Urinary bladder (tissue), 4 donors: ENCODE measurements at places on chromosomes 16 and 17.

DNA sequence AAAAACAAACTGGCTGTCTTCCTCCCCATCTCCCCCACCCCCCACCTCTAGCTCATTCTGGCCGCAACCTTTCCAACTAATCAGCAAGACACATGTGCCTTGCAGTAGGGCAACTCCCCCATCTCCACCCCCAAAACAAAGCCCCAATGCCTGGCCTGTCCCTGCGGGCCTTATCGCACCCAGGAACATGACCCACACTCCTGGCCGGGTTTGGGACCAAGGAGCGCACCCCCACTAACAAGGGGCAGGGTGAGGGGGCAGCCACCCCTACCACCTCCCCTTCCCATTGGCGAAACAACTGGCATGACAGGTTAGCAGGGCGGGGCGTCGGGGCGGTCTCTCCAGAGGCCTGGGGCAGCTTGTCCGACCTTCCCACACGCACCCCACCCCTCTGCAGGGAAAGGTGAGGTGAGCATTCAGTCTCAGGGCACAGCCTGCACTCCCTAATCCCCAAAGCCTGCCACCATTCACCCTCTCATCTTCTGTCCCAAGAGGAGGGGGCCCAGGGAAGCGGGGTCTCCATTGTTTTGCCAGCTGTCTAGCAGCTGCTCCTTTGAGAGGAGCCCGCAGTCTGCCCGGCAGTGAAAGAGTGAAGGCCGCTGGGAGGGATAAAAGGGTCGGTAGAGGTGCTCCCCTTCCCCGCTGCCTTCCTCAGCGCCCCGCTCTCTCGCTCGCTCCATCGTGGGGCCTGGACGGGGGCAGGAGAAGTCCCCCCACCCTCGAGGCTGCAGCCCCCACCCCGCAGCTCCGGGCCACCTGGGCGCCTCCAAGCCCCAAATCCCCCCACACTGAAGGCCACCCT lies 765 bp downstream of the MYO18A start:
- no peak for DNase-seq

DNA sequence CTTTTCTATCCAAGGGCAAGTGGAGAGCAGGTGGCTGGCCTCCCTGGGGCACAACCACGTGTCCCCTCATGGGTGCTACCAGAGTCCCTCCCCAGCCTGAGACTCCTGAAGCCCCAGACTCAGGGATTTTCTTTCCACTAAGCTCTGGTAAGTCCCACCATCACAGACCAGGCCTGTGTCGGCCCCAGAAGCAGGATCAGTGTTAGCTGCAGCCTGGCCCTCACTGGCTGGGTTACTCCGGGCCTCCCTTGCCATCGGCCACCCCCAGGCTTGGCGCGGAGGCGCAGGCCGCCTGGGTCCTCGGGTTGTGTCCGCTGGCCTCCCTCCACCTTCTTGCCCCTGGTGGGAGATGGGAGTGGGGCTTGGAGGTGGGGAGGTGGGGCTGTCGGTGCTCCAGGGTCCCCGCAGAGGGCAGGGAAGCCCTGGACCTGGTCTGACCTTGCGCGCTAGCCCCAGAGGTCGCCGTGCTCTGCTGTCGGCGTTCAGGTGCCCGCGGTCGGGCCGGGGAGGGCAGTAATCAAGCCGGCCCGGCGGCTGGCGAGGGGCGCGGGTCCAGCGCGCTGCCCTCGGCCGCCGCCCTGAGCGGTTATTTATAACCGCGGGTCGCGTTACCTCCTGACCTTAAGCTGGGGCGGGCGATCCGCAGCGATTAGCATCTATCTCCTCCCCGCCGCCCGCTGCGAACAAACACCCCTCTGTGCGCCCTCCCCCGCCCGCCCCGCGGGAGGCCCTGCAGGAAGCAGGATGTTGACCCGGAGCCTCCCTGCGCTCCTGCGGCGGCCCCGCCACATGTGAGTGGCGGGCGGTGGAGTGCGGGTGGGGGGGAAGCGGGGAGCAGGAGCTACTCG lies 78.1 kb upstream of the TOB1 start:
- no peak for DNase-seq

GRCh38 chr16:66936889-66937554 lies 1.7 kb downstream of the CES2 start:
- DNase-seq, result no peak

DNA sequence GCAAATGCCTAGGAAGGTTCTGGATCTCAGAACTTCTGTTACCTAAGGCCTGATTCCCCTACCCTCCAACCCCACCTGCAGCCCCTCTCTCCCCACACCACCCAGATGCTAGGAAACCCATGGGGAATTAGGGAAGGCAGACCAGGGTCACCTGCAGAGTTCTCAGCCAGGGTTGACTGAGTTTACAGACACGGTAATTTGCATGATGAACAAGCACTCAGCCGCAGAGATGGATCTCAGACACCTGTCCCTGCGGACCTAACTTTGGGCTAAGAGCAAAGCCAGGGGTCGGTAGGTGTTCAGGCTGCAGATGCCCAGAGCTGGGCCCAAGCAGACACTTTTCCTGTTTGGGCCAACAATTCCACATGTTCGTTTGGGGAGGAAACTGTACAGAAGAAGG lies 2.9 kb downstream of the ABI3 start:
- DNase-seq, result no peak

DNA sequence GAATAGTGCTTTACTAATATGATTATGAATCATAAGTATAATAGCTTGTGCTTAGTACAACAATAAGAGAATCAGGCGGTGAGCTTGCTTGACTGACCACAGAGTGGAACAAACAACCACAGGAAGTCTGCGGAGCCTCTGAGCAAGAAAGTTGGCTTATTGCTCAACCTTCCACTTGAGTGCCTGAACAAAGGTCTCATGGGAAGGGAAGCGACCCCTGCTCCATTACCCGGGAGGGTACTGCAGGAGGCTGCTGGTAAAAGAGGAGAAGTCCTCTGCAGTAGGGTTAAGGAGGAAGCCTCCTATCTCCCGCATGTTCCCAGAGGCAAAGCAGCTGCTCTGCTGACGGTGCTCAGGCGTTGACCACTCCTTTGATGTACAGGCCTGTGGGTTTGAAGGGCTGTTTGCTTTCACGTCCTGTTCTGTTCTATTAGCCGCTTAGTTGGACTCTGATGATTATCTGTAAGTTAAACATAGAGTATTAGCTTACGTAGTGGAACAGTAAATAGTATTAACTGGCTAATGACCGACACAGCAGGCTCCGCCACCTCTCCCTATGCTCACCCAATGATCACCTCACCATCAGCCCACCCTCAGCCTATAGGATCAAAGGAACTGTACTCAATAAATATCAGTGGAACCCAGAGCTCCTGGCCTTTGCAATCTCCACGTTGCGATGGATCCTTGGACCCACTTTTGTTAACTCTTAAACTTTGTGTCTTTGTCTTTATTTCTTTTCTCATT lies 17.5 kb downstream of the ALOX15B start:
- no peak for DNase-seq

DNA sequence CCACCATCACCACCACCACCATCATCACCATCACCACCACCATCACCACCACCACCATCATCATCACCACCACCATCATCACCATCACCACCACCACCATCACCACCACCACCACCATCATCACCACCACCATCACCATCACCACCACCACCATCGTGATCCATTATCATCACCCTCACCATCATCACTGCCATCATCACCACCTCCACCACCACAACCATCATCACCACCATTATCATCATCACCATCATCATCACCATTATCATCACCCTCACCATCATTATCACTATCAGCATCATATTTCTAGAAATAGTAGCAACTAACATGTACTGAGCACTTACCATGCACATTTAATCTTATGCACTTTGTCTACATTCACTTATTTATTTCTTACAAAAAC lies 94.9 kb downstream of the C16orf95 start:
- DNase-seq, result no peak

GRCh38 chr17:65664266-65664665 lies 102.8 kb upstream of the AXIN2 start:
- DNase-seq, result no peak

- DNase-seq, result no peak
Measured at GRCh38 chr16:88578446-88579313, 8.5 kb downstream of the ZC3H18 start.

DNA sequence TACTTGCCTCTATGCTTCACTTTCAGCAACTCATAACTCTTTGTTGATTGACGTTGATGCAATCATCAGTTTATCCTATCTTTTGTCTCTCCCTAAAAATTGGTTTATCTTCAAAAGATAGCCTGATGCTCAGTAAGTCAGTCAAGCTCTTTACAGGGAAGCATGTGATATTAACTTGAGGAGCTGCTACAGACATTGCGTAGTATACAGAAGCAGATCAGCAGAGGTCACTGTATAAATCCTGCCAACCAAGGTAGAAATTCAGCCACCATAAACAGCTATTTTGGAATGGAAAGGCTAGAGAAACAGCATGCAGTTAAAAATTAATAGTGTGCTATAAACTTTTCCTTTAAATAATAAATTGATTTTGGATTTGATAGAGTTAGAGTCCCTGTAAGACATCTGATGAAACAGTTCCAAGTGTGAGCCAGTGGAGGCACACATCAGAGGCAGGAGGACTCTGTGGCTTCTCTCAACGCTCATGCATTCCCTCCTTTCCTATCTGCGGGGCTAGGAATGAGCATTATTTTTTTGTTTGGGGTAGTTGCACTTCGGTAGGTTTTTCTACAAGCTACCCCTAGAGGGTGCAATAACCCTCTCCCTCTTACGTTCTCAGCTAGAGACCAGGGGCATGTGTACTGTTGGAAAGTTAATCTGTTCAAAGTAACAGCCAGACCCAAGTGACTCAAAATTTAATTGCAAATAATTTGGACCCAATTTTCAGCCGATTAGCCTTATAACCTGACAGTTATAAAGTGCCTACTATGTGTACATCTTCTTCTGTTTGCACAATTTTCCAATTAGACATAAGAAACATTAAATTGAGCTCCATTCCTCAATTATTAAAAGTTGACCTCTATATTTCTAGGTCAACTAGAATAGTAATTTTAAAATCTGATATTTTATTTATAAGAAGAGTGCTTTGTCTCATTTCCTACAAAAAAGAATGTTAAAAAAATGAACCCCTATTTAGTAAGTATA lies 647.7 kb upstream of the SOX9 start:
- DNase-seq, result no peak

DNA sequence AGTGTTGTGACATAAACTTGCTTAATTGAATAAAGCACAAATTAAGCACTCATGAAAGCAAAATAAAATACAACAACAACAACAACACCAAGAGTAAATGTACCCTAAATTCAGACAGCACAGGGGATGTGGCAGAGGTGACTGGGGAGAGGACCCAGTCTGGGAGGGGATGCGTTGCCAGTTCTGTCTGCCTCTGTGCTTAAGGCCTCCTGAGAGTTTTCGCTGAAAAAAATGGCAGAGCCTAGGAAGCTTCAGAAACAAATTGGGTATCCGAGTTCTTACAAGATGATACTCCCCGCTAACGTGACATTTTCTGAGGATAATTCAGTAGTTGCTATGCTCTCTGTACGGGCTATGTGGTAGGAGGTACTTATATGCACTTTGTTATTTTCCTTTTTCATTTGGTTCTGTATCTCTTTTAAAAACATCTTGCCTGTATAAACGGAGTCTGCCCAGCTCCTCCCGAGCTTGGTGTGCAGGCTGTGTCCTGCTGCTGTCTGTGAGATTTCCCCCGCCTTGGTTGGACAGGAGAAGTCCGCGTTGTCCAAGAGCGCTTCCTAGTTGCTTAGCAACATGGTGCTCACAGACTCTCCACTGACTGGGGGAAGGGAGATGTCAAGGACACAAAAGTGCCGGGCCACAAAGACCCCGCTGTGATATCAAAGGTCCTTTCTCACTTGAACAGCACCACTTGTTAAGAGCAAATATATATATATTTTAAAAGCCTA lies 134.2 kb upstream of the CPHXL start:
- DNase-seq, result peak; percentile 47

DNA sequence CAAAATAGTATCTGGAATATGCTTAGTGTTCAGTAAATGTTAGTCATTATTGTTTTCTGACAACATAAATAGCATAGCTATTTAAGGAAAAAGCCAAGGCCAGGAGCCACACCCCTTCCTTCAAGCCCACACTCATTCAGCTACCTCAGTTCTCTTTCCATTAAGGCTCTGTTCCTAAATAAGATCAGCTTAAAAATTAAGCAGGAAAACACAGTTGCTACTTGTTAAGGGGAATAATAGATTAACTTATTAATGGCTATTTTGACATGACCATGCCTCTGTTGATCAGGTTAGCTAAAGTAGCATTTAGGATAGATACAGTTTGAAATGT lies 158.1 kb downstream of the CHD9 start:
- no peak for DNase-seq

DNA sequence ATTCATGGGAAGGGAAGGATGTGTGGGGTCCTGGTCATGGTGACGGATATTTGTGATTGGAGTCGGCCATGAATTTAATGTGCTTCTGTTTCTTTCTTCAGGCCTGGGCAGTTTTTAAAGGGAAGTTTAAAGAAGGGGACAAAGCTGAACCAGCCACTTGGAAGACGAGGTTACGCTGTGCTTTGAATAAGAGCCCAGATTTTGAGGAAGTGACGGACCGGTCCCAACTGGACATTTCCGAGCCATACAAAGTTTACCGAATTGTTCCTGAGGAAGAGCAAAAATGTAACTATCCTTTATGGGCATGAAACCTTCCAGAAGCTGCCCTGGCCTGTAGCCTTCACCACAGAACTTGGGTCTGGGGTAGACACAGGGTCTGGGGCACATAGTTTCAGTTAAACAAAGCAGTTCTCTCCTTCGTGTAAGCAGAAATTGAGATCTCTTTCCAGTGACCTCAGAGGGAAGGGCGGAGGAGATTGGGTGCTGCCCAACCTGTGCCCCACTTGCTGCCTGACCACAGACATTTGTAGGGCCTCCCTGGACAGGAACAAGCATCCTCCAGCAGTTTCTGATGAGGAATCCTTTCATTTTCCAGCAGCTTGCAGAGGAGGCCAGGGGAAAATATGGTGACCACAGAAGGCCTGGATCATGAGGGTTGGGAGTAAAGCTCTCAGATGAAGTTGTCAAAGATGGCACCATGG lies 10.1 kb downstream of the IRF8 start:
- no peak for DNase-seq

DNA sequence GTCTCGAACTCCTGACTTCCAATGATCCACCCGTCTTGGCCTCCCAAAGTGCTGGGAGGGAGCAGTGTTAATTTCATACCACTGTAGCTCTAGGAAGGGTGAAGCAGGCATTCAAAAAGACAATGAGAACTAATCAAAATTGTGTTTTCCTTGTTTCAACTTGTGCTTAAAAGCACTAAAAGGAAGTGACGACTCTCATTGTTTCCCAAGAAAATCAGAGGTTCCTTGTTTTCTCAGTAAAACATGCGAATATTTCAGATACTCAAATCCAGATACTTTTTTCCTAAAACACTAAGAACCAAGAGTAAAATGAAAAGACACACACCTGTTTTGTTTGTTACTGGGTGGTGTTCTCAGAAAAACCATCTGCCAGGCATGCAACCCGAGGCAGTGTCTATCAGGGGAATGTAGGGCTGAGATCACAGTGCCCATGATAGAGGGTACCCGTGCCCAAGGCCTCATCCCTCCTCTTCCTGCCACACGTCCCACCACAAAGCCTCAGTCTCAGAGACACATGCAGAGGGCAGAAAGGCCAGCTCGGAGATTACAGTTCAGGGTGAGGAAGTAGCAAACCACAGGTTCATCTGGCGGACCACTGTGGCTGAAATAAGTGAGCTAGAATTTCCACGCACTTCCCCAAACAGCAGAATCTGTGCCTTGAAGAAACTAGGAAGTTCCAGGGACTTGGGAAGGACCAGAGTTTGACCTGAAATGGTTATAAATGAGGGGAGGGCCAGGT lies 33.7 kb downstream of the GINS3 start:
- DNase-seq, result no peak
